ENCODE measurements at places on chromosomes 5 and 9.

DNA sequence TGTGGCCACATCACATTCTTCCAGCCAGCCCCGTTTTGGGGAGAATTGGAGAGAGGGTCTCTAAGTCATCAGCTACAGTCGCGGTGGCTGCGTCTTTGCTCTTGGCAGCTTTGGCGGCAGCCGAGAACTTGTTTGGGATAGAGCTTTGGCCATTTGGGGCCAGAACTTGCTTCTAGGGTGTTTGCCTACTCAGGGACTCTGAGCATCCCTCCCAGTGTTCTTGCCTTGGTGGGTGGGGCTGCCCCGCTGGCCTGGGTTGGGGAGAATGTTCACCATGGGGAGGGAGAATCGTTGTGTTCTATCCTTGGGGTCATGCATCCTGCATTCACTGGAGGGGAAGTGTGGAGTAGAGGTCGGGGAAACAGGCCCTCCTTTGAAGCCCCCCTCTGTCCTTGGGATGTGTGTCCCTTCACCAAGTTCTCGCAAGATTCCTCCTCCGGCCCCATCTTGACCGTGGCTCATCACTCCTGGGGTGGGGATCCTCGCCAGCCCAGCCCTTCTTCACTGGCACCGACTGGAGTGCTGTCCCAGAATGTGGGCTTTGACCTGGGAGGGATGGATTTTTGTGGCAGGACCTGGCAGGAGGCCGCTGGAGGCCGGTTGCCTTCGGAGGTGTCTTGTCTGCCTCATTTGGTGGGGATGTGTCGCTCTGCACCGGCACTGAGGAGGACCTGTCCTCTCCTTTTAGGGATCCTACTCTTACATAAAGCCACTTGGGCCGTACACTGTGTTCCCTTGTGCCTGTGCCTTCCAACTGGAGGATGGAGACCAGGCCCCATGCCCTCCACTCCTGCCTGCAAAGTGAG lies 3.5 kb downstream of the PHF2 start:
- no peak for DNase-seq

DNA sequence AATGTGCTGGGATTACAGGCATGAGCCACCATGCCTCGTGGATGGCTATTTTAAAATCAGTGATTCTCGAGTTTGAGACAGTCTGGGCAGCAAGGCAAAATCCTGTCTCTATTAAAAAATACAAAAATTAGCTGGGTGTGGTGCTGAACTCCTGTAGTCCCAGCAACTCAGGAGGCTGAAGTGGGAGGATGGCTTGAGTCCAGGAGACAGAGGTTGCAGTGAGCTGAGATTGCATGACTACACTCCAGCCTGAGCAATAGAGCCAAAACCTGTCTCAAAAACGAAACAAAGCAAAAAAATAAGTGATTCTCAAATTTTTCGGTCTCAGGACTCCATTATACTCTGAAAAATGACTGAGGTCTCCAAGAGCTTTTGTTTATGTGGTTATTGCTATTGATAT lies 47.9 kb upstream of the HSPA9 start:
- DNase-seq: no peak

DNA sequence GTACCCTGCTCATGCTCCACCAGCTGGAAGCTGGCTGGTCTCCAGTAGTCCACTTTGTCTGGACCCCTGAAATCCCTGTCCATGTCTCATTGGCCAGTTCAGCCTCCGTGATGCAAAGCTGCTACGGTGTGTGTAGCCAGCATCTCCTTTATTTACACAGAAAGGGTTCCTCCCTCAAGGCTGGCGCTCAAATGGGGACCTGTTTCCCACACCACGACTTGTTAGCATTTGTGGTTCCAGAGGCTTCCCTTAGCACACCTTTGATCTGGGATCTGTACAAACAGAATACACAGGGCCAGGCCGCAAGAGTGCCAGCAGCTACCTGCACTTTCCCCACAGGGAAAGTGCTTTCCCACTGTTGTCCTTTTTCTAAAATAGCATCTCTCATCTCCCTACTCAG lies 5.7 kb upstream of the SMU1 start:
- no peak for DNase-seq

- no peak for DNase-seq
These were observed 100.6 kb upstream of the IER5L start for GRCh38 chr9:129278391-129279237.

DNA sequence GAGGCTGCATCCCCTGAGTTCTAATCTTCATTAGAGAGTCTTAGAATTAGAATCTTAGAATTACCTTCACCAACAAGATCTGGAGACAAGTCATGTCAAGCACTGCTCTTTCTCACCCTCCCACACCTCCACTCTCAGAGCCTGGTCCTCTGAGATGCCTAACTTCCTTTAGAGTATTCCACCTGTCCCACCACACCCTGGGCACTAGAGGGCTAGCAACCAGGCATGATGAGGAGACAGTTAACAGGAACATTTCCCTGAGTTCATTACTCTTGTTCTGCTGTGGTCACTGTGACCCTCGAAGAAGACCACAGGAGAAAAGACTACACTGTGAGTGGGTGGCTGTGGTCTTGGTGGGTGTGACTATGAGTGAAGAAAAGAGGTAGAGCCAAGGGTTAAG lies 25.2 kb upstream of the MAP1B start:
- DNase-seq: no peak

DNA sequence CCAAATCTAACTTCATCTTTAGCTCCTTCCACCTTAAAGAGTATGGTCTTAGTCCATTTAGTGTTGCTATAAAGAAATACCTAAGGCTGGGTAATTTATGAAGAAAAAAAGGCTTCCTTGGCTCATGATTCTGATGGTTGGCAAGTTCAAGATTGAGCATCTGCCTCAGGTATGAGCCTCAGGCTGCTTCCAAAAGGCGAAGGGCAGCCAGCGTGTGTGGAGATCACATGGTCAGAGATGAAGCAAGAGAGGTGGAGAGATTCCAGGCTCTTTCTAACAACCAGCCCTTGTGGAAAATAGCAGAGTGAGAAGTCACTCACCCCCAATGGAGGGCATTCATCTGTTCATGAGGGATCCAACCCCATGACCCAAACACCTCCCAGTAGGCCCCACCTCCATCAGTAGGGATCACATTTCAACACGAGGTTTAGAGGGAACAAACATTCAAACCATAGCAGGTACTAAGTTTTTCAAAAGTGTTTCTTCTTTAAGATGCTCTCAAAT lies 225.9 kb downstream of the SGCD start:
- no peak for DNase-seq

DNA sequence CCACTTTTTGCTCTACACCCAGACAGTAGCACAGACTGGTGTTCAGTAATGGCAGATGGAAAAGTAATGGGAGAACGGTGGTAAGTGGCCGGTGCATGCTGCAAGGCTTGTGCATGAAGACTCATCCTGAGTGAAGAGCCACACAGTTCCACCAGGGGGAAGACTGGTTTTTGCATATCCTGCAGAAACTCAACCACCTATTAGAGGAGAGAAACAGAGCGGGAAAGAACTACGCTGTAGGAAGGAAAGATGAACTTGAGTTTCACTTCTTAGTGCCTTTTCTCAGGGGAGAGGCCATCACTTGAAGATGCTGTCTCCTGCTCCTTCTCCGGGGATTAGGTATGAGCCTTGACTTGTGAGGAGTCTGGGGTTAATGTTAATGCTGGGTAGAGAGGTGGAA lies 9.4 kb upstream of the PRSS3 start:
- no peak for DNase-seq

GRCh38 chr9:134847752-134848432 lies 32.7 kb upstream of the FCN2 start:
- DNase-seq: no peak

GRCh38 chr5:53011233-53011632 lies 22.1 kb downstream of the ITGA2 start:
- no peak for DNase-seq

DNA sequence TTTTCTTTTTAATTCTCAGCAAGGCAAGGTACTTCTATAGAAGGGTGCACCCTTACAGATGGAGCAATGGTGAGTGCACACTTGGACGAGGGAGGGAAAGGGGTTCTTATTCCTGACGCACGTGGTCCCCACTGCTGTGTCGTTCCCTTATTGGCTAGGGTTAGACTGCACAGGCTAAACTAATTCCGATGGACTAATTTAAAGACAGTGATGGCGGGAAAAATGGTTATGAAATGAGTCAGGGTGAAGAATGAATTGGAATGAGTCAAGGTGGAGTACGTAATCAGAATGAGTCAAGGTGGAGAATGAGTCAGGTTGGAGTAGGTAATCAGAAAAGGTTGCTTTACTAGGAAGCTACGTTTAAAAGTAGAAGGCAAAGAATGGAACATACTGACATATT lies 2.1 kb upstream of the HMGCS1 start:
- no peak for DNase-seq

- DNase-seq: no peak
These were observed 356.4 kb upstream of the ACTBL2 start for GRCh38 chr5:57839025-57839424.

GRCh38 chr9:135955934-135956801 lies 5.0 kb downstream of the UBAC1 start:
- no peak for DNase-seq

- no peak for DNase-seq
These were observed 184.4 kb downstream of the CD180 start for GRCh38 chr5:67012171-67012570.

GRCh38 chr5:151448038-151448985 lies 909 bp downstream of the SLC36A1 start:
- DNase-seq: peak; percentile 21

GRCh38 chr5:44842496-44843282 lies 33.9 kb downstream of the MRPS30 start:
- no peak for DNase-seq

DNA sequence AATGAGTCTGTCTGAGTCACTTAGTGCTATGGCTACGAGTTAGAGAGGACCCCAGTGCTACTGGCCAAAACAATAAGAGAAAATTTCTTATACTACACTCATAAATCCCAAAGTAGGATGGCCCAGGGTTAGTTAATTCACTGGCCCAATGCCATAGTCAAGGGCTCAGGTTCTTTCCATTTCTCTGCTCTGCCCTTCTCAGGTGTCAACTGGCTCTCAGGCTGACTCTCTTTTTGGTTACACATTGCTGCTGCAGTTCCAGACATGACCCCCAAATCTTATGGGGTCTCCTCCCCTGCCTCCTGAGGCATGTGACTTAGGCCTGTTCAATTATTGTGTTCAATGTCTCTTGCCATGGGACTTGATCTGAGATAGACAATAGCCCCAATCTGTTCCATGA lies 70.4 kb downstream of the ARHGEF37 start:
- no peak for DNase-seq

- DNase-seq: peak; percentile 79
These were observed 260.3 kb upstream of the ADAMTS16 start for GRCh38 chr5:4879693-4880303.

GRCh38 chr9:115498303-115498702 lies 380.3 kb upstream of the TNC start:
- DNase-seq: no peak

DNA sequence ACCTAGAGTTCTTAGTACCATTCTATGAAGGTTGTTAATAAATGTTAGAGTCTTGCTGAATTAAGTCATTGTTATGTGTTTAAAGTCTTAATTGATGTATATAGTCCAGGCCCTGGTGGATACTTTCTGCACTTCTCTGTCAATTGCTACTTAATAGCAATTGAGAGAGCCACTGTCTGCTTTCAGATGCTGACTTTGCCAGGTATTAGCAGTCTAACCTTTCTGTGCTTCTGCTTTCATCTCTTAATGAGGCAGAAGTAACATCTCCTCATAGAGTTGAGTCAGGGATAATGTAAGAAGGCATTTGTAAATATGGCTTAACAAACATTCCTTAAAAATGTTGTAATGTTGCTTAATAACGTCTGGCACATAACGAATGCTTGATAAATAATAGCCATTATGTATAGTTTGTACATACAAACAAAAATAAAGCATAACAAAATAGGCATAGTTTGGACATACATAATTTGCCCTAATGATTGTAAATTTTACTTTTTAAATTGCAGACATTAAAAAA lies 28.3 kb downstream of the RASGRF2 start:
- DNase-seq: no peak

- no peak for DNase-seq
These were observed 1564.0 kb upstream of the CDH9 start for GRCh38 chr5:28602429-28602828.

DNA sequence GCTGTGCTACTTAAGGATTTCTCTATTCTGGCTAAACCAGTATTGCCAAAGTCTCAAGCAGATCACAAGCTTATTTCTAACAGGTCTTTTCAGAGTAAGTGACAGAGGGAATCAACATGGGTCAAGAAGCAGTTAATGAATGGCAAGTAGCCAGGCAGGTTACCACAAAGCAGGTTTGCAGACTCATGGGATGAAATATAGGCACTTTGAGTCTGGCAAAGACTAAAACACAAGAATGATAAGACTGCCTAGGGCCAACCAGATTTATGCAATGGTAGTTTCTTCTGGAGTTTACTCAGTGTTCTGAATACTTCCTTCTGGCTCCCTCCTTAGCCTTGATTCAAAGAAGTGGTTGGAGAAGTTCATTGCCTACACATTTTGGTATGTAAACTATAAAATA lies 3.6 kb downstream of the HMGCS1 start:
- no peak for DNase-seq

DNA sequence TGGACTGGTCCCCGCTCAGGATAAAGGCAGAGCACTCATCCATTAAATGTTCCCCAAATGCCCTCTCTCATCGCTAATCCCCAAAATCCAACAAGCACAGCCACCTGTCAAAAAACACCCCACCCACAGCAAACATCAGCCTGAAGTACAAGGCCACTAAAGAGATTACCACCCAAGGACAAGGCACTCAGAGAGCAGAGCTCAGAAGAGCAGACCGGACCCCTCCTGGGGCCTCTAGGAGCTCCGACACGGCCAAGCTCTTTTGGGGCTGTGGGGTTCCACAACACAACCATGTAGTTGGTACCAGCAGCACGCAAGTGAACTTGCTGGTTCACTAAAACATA lies 9.8 kb downstream of the VDAC1 start:
- no peak for DNase-seq

- no peak for DNase-seq
These were observed 162.3 kb upstream of the ZNF462 start for GRCh38 chr9:106700676-106701075.

GRCh38 chr5:56123531-56124243 lies 109.4 kb downstream of the ANKRD55 start:
- no peak for DNase-seq

DNA sequence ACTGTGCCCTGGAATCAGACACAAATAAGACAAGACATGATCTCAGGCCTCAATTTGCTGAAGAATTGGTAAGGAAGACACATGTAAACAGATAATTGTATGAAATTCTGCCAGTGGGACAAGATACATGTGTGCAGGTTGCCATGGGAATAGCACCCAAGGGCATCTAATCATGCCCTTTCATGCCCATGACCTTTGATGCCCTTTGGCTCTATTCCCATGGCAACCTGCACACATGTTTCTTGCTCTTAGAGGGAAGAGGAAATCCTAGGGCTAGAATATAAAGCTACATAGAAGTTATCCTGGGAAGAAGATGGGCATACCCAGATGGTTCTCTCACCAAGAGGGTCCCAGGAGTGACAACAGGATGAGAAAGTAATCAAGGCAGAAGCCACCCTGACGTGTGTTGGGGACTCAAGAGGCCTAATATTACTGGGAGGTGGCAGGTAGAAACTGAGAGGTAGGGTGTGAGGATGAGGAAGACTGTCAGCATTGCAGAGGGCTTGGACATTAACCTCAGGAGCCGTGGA lies 34.4 kb downstream of the P4HA2 start:
- no peak for DNase-seq

Measured in midbrain (tissue), 1 donor.